ENCODE measurements at places on chromosomes 11 and 22.

- H3K4me3 ChIP-seq, result no peak overlapping the region
- DNase-seq, result no peak
- no peaks in the 10 kb centered on the region for H3K36me3 ChIP-seq
- no peak overlapping the region for H3K27ac ChIP-seq
Measured at GRCh38 chr11:103051981-103052380, 40.0 kb downstream of the DCUN1D5 start.

- H3K4me3 ChIP-seq, result no peak overlapping the region
- H3K4me1 ChIP-seq, result no peaks in the 10 kb centered on the region
- no peaks in the 10 kb centered on the region for H3K27me3 ChIP-seq
- no peak for DNase-seq
Measured at GRCh38 chr11:99960536-99960935, 726.6 kb upstream of the ARHGAP42 start.

- H3K4me3 ChIP-seq, result peak overlapping the region; percentile 22
- H3K36me3 ChIP-seq, result peaks cover 14% of the 10 kb centered on the region
- no peaks in the 10 kb centered on the region for H3K27me3 ChIP-seq
- peak; percentile 47 for DNase-seq
Measured at GRCh38 chr22:31229402-31230079, 17.4 kb downstream of the LIMK2 start.

- H3K27me3 ChIP-seq, result no peaks in the 10 kb centered on the region
- peaks cover 17% of the 10 kb centered on the region for H3K4me1 ChIP-seq
- DNase-seq, result peak; percentile 55
- H3K36me3 ChIP-seq, result no peaks in the 10 kb centered on the region
Measured at GRCh38 chr11:68128682-68129327, 7.6 kb upstream of the CHKA start.

- H3K36me3 ChIP-seq, result no peaks in the 10 kb centered on the region
- H3K4me3 ChIP-seq, result no peak overlapping the region
- no peak for DNase-seq
Measured at GRCh38 chr22:37095113-37095512, 14.4 kb downstream of the TMPRSS6 start.

- H3K36me3 ChIP-seq, result no peaks in the 10 kb centered on the region
- no peak overlapping the region for H3K4me3 ChIP-seq
- no peaks in the 10 kb centered on the region for H3K27me3 ChIP-seq
Measured at GRCh38 chr11:121485216-121485615, 32.4 kb upstream of the SORL1-AS1 start.
